Fibroblast of pulmonary artery (primary cell): ENCODE measurements at places on chromosomes 12 and 14.

- DNase-seq: peak; percentile 3
Measured at GRCh38 chr12:82698708-82699564, 12.2 kb downstream of the TMTC2 start.

DNA sequence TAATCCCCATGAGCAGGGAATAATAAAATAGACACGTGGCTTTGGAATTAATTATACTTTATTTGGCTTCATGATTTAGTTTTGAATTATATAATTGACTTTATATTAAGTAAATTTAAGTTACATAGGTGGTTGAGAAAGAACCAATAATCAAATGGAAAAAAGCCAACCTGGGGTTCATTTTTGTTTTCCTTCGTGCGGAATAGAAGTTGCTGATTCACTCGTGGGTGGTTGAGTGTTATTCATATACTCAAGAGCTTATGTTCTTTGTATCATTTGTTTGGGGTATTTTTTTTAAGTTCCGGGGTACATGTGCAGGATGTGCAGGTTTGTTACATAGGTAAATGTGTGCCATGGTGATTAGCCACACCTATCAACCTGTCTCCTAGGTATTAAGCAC, 58.0 kb downstream of the ZNF664 start:
- no peak for DNase-seq

GRCh38 chr12:27635349-27635972, 60.8 kb upstream of the REP15 start:
- DNase-seq: peak; percentile 78

- no peak for DNase-seq
Measured at GRCh38 chr12:89427508-89428156, 75.3 kb upstream of the DUSP6 start.

DNA sequence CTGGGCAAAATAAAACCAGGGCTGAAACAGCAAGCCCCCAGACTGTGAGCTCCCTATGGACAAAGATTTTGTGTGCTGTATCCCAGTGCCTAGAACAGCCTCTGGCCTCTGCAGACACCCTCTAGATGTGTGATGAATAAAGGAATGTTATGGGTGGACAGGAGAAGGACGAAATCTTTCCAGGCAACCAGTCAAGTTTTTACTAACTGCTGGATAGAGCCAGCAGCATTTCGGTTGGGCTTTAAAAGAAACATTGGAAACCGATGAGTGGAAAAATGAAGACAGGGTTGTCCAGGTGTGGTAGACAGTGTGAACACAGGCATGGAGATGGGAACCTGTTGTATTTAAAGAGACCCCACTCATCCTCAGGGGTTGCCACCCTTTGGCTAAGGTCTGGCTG, 4.0 kb downstream of the CHGA start:
- DNase-seq: no peak

DNA sequence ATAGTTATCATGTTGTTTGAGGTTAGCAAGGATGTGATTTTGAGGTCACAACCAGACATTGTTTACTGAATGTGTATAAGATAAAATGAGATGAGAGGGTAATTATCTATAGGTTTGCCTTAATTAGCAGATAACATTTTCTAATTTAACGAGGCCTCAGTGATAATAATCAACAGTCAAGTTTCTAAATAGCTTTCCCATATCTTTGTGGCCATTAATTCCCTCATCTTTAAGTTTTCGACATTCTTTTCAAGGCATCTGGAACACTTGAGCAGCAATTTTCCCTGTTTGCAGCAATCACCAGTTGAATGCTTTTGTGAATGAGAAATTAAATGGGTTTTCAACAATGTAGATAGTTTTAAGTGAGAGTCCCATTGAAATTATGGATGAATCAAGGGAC, 304.1 kb downstream of the SYT1 start:
- no peak for DNase-seq

- DNase-seq: no peak
Measured at GRCh38 chr12:3740480-3741231, 12.3 kb downstream of the CRACR2A start.

DNA sequence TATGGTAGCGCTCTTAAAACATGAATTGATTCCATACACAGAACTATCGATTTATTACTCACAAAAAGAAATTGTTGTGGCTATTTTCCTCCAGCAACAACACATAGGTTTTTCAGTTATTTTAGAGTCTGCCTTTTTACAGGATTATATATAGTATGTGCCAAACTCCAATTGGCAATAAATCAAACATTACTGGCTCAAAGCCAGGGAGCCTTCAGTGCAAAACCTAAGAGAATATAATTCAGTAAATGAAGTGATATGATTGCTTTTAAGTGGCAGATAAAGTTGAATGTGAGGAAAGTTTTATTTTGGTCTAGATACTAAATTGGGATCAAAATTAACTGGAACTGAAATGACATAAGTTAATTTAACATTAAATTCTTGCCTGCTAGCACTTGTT, 234.8 kb downstream of the PIK3C2G start:
- DNase-seq: peak; percentile 4

GRCh38 chr12:27151479-27151878, 69.1 kb upstream of the C12orf71 start:
- DNase-seq: no peak

- peak; percentile 11 for DNase-seq
Measured at GRCh38 chr12:44287545-44287944, 451.7 kb downstream of the TMEM117 start.

DNA sequence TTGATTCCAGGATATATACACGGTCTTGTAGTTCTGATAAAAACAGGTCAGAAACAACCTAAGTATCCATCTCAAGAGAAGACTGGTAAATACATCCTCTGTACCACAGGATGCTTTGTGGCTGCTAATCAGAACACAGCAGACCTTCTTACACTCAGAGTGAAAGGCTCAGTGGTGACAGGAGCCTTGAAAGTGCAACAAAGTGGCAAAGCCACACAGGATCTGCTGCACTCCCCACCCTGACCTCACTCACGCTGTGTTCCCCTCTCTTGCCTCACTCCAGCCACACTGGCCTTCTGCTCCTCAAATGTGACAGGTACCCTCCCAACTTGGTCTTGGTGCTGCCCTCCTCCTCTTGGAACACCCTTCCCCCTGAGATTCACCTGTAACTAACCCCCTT, 98.1 kb upstream of the GRIP1 start:
- no peak for DNase-seq
